Neural crest cell (in vitro differentiated cells): ENCODE measurements at places on chromosomes 5 and 9.

DNA sequence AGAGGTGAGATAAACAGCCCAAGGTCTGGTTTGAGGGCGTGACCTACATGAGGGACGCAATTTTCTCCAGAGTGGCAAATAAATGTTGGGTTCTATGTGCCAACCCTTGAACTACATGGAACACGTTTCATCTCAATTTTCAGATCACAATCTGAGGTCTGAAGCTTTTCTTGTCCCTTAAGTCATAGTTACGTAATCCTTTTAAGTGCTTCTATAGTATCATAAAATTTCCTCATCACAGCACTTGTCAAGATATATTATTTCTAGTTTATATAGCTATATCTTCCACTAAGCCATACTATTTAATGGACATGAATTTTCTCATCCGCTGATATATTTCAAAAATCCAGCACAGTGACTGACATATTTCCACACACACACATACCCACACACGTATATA lies 53.1 kb upstream of the GRIN3A start:
- no peak for DNase-seq

DNA sequence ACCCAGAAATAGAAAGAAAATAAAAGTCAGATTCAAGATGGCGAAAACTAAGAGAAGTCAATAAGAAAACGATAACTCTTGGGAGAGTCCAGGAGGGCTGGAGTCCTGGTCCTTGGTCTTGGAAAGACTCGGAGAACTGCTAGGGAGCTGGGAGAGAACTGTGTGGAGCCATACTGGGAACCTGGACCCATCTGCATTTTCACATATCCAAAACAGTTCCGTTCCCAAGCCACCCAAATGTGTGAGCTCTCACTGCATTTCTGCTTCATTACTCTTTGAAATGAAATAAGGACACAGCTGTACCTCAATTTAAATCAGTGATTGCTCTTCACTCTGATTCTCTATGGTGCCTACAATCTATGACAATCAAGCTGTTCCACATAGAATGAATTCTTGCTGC lies 68.1 kb upstream of the CER1 start:
- DNase-seq = no peak

- DNase-seq = no peak
These were observed 5.7 kb downstream of the RAPGEF1 start for GRCh38 chr9:131734165-131734610.

DNA sequence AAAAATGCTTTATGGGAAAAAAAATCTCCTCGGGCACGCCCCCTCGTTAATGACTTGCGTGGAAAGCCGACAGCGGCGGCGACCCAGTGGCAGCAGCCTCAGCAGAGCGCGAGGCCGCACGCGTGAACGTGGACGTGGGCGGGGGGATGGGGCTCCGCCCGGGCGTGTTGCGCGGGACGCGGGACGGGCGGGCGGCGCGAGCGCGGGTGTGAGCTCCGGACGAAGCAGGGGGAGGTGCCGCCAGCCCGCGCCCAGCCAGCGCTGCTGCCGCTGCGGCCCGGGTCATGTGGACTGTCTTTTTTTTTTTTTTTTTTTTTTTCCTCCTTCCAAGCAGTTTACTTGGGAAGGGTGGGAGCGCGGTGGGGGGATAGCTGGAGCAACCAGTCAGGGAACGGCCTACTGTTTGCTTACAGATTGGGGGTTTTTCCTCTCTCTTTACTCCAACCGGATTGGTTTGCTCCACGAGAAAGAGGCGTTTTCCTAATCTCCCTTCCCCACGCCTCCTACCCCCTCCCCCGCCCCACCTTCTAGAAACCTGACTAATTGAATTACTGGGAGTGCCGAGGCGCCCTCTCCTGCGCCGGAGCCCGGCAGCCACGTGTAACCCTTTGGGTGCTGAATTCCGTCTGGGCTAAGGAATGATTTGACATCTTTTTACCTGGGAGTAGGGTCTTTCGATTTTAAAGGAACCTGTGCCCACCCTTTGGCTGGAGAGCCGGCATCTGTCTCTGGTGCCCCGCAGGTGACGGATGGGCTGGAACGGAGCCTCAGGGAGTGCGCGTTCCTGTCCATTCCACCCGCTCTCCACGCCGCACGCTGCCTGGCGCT lies 1.7 kb upstream of the EFNA5 start:
- peak; percentile 69 for DNase-seq

DNA sequence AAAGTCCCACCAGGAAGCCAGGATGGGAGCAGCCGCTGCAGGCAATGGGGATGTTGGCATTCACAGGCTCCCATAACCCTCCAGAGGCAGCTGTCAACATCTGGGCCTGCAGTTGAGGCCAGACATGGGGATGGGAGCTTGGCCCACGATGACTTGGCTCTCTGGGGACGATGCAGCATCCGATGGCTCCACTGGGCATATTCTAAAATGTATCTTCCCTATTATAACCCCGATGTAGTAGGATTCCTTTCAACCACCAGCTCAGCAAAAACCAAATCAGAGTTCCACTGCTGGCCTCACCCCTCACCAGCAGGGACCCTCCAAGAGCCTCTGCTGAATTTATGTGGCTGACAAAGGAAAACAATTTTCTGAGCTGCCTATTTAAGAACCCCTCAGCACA lies 7.1 kb downstream of the SPRY4 start:
- DNase-seq = no peak

DNA sequence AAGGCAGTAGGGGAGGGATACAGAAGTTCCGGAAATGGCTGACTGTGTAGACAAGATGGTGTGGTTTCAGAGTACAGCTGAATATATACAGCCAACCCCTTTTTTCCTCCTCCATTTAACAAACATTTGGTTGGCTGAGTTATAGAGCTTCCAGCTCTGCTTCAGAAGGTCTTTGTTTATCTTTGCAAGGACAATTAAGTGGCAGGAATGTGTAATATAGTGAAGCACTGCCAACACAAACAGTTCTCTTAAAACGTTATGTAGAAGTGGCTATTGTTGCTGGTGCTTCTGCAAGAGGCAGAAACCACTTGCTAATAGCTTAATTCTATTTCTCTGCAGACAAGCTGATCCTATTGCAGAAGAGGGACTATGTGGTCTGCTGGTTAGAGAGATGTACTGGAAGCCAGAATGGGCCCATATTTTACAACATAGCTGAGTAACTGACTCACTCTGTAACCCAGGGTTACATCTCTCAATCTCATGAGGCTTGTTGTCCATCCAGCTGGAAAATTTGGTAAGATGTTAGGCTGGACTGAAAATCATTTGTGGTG lies 62.7 kb upstream of the OSMR start:
- DNase-seq = no peak

DNA sequence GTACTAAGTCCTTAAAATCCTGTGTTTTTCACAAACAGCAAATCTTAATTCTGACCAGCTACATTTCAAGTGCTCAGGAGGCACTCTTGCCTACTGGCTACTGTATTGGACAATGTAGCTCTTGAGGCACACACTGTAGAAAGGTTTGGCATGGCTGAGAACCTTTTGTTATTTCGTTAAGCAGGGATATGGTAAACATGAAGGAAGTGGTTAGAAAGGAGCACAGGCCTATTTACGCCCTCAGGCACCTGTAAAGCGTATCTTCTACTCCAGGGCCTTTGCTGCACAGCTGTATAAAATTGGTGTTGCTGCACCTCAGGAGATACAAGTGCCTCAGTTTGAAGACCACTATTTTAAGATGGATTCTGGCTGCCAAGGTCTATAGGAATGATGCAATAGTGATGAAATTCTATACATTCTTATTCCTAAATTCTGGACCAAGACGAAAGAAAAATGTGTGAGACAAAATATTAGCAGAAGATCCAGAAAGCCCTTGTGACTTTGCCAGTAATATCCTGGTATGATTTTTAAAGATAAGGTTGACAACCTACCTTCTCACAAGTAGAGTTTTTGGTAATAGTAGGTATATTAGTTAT lies 9.3 kb upstream of the OTULIN start:
- no peak for DNase-seq

GRCh38 chr9:126581893-126582292 lies 31.8 kb upstream of the LMX1B start:
- no peak for DNase-seq

DNA sequence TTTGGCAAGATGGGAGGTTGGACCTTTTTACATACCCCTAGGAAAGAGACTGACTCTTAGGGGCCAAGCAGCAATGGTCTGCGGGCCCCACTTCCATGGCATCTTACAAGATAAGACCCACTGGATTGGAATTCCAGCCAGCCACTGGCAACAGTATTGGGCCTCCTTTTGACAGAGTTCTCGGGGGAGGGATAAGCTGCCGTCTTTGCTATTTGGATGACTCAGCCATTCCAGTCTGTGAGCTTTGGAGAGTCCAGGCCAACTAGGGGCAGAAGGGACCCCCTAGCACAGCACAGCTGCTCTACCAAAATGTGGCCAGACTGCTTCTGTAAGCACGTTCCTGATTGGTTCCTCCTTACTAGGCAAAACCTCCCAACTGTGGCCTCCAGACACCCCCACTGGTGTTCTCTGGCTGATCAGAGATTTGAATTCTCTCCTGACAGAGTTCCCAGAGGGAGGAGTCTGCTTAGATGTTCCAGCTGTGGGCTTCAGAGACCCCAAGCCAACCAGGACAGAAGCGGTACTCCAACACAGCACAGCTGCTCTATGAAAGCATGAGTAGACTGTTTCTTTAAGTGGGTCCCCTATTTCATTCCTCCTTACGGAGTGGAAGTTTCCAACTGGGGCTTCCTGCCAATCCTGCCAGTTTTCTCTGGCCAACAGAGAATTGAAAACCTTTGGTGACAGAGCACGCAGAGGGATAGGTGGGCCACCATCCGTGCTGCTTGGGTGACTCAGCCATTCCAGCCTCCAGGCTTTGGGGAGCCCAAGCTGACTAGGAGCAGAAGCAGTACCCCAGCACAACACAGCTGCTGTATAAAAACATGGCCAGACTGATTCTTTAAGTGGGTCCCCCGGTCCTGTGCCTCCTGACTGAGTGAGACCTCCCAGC lies 672.1 kb upstream of the RIOK2 start:
- no peak for DNase-seq

DNA sequence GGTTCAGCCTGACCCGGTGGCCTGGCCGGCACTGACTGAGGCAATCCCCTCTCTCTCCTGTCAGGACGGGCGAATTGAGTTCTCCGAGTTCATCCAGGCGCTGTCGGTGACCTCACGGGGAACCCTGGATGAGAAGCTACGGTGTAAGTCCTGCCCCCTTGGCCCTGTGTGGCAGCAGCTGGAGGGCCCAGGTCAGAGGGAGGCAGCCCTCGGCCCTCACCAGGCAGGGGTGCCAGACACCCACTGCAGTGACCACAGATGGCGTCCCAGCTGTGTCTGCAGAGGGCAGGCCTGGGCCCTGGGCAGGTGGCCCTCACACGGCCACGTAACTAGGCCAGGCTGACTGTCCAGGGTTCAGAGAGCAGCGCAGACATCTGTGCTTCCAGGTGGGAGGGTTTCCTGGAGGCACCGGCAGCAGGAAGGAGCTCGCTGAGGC lies 45.9 kb upstream of the HMCN2 start:
- DNase-seq = no peak

DNA sequence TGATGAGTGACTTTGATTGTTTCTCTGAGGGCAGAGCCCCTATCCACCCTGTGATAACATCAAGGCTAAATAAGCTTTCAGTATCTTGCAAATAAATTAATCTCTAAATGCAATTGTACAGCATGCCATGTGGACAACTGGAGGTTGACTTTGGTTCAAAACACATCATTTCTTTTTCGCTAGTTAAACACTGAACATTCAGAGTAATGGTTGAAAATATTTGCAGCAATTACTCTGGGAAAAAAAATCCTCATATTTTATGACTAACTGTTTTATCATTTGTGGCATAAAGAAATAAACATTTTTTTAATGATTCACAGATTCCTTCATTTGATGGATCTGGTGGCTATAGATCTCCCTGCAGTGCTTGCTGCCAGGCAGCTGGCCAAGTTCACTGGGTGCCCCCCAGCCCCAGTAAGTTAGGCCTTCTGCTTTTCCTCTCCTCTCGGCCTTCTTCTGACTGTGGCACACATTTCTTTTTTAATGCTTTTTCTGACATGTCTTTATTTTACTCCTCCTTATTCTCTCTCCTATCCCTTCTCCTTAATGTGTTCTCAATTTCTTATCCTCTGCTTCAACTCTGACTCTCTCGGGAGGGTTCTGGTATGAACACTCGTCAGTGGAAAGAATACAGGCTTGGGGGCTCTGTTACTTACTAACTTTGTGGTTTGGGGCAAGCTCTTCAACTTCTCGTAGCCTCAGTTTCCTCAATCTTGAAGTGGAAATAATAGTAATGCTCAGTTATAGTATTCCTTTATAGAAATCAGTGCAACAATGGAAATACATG lies 69.6 kb downstream of the ADAMTSL1 start:
- no peak for DNase-seq

GRCh38 chr5:79021753-79022152 lies 36.6 kb upstream of the ARSB start:
- DNase-seq = no peak

DNA sequence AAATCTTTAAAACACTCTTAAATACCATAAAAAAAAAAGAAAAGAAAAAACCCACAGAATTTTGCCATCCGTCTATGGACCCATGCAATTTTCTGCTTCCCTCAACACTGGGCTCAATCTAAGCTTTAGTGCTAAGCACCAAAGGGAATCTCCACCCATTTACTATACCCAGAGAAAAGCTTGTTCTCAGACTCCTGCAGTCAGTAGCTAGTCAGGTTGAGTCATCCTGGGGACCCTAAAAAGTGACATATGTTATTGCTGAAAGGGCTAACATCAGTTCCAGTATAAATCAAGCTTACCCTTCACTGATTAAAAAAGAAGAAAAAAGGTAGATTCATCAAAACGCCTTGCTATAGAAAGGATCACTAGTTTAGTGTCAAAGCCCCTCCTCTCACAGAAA lies 177.6 kb downstream of the MUSK start:
- DNase-seq = no peak

DNA sequence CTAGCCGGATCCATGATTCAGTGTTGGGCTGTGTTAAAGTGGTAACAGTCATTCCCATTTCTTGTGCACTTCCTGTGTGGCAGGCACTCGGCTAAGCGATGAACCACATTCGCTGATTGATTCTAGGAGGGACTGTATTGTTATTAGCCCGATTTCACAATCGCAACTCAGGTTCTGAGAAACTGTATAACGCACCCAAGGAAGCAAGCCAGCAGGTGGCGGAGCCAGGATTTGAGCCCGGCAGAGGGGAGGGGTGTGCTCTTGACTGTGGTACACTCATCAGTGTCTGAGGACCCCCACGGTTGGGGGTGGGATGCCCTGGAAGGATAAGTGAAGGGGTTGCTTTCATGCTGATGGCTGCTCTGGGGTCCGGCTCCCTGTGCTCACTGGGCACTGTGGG lies 34.7 kb downstream of the LRSAM1 start:
- DNase-seq = no peak

GRCh38 chr5:1930501-1930879 lies 47.8 kb upstream of the IRX4 start:
- peak; percentile 14 for DNase-seq

GRCh38 chr5:133453831-133454230 lies 158.5 kb downstream of the FSTL4 start:
- DNase-seq = no peak
